Effector memory CD4-positive, alpha-beta T cell (primary cell): ENCODE measurements at places on chromosomes 4 and X.

DNA sequence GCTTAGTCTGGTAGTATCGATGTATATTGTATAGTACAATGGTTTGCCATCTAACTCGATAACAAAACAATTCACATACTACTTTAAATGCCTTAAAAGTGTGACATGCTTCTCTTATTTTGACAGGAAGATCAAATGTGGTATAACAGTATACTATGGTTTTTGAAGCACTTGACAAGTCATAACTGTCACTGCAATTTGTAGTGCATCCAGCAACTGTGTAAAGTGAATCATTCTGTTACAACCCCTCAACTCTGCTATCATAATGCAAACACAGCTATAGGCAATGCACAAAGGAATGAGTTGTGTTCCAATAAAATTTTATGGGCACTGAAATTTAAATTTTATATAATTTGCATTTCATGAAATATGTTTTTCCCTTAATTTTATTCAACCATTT lies 14.0 kb downstream of the RAP1GDS1 start:
- no peak for DNase-seq

DNA sequence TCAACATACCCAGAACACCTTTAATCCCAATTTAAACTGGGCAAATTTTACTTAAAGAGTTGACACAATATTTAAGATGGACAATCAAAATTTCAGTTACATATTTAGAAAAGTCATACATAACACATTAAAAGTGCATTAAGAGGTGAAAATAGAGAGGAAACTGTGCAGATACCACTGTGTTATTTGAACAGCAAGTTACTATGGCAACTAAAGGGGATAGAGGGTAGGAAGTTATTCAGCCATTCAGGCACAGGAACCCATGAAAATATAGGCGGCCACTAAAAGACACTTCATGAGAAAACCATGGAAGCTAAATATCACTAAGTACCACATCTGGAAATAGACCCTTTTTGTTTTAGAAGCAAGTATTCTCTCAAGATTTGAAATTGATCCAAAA lies 75.1 kb downstream of the PDGFC start:
- DNase-seq, result no peak

- DNase-seq, result no peak
These were observed 1760.8 kb upstream of the PCDH10 start for GRCh38 chr4:131388277-131388676.

DNA sequence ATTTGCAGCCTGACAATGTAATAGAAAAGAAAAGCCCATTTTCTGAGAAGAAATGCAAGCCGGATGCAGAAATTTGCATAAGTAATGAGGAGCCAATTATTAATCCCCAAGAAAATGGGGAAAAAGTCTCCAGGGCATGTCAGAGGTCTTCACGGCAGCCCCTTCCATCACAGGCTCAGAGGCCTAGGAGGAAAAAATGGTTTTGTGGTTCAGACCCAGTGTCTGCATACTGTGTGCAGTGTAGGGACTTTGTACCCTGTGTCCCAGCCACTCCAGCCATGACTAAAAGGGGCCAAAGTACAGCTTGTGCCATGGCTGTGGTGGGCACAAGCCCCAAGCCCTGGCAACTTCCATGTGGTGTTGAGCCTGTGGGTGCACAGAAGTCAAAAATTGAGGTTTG lies 92.2 kb downstream of the SH3BGRL start:
- DNase-seq, result no peak

- no peak for DNase-seq
These were observed 125.7 kb downstream of the EIF4E start for GRCh38 chr4:98803251-98803650.

DNA sequence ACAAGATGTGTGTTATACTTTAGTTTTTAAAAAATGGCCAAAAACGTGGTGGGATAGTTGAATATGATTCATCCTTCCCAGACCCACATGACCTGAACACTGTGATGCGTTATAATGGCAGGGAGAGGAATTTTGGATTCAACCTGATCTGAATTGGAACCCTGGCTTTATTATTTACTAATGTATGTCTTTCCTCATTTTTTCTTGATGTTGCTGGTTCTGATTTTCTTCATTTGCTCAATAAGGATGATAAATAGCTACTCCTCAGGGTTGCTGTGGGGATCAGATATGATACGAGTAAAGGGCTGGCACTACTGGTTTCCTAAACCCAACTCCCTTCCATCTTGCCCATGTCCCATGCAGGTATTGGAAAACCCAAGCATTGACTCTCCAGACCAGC lies 24.2 kb upstream of the ACSL1 start:
- no peak for DNase-seq

DNA sequence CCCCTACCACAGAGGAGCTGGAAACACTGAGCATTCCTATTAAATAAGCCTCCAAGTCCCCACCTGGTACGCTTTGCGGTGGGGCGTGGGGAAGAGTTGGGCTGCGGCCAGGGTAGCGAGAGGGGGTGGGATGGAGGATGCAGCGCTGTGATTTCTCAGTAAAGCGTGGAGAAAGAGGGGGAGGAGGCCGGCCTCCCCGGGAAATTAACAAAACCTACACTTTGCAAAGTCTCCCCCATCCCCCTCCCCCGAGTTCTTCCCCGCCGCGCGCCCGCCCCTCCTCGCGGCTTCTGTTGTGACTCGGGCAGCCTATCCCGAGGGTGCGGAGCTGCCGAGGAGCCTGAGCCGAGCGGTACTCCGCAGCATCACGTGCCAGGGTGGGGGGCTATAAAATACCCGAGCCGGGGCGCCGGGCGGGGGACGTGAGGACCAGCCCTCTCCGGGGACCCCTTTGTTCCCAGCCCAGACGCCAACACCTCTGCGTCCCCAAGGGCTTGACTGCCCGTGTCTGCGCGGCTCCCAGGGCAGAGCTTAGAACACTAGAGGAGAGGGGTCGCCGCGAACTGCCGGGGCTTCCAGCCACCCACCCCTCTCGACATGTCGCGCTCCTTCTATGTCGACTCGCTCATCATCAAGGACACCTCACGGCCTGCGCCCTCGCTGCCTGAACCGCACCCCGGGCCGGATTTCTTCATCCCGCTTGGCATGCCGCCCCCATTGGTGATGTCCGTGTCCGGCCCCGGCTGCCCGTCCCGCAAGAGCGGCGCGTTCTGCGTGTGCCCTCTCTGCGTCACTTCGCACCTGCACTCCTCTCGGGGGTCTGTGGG lies at the start of gene GSX2:
GSX2 (plus strand) TSS at position 416 of the 827 bp plus-strand sequence; CDS start at position 598, 182 bp downstream.
- DNase-seq, result no peak

DNA sequence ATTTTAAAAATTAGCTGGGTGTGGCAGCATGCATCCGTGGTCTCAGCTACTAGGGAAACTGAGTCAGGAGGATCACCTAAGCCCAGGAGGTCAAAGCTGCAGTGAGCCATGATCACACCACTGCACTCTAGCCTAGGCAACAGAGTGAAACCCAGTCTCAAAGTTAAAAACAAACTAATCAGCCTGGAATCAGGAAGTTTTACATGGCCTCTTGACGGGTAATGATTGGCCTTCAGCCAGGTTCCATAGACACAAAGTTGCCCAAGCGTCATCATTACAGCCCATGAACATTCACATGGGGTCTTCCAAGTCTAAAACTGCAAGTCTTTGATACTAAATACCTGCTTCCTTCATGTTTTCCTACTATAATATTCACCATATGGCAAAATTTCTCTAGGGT lies 10.0 kb upstream of the RGN start:
- no peak for DNase-seq

GRCh38 chr4:134807231-134807745 lies 605.7 kb upstream of the PABPC4L start:
- DNase-seq, result no peak
